ENCODE measurements at places on chromosomes 11 and 22.

GRCh38 chr11:78031629-78032028 is 8.6 kb upstream of the KCTD14 start:
- no peak for DNase-seq

GRCh38 chr11:73186886-73187285 is 31.2 kb upstream of the P2RY2 start:
- no peak for DNase-seq

DNA sequence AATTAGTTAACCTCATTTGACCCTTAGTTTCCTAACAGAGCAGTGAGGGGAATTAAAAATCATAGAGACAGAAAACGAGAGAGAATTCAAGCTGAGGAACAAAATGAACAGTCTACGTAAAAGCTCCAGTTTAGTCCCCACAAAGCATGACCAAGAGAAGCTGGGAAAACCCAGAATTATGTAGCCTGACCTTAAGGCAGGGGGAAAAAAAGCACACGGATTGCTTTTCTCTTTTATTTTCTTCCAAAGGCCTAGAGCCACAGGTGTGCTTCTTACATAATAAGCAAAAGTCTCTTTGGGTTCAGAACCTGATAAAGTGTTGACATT is 514 bp upstream of the AMBRA1 start:
- no peak for DNase-seq

- no peak for DNase-seq
Measured at GRCh38 chr11:8584082-8584481, 9.9 kb downstream of the STK33 start.

- no peak for DNase-seq
Measured at GRCh38 chr11:93340223-93340622, 9.7 kb downstream of the DEUP1 start.

GRCh38 chr11:112418438-112418837 is 157.8 kb upstream of the PLET1 start:
- DNase-seq = no peak

DNA sequence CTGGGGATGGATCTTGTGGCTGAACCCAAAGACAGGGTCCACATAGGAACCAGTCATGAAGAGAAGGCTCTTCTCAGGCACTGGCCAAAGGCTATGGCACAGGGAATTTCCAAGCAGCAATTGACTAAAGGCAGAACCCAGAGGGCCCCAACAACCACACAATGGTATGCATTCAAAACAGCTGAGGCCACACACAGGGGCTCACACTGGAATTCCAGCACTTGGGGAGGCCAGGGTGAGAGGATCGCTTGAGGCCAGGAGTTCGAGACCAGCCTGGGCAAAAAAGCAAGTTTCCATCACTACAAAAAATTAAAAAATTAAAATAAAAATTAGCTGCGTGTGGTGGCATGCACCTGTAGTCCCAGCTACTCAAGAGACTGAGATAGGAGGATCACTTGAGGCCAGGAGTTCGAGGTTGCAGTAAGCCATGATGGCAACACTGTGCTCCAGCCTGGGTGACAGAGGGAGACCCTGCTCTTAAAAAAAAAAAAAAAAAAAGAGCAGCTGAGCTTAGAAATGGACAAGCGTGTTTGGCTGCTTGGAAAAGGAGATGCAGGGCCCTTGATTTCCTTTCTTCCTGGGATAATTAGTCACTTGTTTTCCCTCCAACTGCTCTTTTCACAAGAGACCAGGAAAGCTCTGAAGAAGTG is 44.6 kb downstream of the MYH9 start:
- no peak for DNase-seq

DNA sequence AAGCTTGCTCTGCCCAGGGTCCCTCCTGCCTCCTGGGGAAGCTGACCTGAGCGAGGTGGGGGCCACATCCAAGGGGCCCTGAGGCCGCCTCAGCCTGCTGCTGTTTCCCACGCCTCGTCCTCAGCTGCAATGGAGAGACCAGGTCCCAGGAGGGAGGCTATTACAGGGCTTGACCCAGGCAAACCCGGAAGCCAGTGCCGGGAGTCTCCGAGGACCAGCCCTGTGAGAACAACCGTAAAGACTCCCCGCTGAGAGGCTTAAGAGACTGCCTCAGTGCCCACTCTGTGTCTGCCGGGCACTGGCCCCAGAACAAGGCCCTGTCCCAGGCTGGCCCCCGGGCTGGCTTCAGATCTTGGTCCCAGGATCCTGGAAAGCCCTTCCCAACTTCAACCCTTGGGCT is 124.3 kb upstream of the FGF3 start:
- peak; percentile 62 for DNase-seq

- DNase-seq = no peak
Measured at GRCh38 chr11:79054636-79055035, 386.2 kb downstream of the TENM4 start.

DNA sequence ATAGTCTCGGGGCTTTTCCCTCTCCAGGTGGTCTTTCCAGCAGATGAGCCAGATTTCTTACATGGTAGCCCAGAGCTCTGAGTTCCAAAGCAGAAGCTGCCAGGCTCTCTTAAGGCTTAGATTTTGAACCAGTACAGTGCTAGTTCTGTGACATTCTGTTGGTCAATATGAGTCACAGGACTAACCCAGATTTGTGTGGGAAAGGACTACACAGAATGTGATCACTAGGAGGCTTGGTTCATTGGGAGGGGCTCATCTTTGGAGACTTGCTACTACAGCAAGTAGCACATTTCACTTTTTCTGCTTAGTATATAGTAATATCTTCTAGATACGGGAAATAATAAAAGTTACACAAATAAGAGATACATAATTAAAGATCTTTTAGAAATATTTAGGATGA is 24.1 kb downstream of the RNF214 start:
- DNase-seq = no peak

GRCh38 chr22:39270792-39271191 is 26.0 kb upstream of the PDGFB start:
- no peak for DNase-seq

- no peak for DNase-seq
Measured at GRCh38 chr22:34608540-34609115, 457.3 kb upstream of the ISX start.

- DNase-seq = no peak
Measured at GRCh38 chr22:46175631-46176030, 25.3 kb downstream of the PPARA start.

DNA sequence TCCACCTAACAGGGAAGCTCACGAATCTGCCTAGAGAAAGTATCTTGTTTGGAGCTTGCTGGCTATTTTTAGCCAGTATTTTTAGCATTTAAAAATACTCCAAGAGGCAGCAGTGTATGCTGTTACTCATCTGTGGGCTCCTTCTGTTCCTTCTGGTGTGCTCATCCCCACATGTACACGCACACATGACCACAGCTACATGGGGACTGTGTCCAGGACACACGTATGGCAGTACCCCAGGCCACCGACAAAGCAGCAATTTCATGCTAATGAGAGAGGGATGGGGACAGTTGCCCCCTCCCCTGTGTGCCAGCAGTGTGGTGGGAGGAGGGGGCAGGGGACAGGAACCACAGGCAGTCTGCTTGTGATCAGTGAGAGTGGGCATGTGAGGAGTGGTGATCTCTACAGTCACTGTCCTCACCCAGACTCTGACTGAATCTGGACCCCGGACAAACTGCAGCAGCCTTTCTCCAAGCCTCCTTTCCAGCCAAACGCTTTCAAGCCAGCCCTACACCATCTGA is 16.4 kb downstream of the USP2 start:
- DNase-seq = no peak

DNA sequence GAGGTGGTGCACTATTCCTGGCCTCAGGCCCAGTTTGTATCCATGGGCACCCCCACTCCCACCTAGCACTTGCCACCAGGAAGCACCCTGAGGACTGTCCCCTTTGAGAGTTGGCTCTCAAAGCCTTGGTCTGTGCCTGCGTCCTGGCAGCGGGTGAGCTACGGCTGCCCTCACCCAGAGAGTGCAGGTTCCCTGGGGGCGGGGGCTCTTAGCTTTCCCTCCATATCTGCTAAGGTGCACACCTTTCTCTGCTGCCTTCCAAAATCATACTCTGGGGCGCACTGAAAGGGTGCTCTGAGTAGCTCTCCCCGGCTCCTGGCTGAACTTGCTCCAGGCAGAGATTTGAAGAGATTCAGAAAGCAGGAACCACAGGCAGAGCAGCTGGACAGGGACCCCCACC is 7.1 kb downstream of the KCNQ1 start:
- DNase-seq = no peak

- no peak for DNase-seq
Measured at GRCh38 chr11:88188932-88189253, 13.7 kb upstream of the RAB38 start.

- no peak for DNase-seq
Measured at GRCh38 chr22:49925525-49926128, 7.2 kb downstream of the CRELD2 start.

- DNase-seq = no peak
Measured at GRCh38 chr22:29211066-29211465, 5.4 kb downstream of the EMID1 start.

DNA sequence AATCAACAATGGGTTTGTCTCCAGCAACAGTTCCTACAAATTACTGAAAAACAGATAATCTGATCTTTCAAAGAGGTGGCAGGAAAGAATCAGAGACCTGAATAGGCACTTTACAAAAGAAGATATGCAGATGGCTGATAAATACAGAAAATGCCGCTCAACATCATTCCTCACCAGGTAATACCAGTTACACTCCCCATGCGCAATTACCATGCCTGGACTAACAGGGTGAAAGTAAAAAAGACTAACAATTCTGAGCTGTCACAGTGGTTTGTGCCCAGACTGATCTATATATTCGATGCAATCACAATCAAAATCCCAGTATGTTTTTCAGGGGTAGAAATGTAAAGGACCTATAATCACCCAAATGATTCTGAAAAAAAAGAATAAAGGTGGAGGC is 10.0 kb downstream of the SNX32 start:
- DNase-seq = no peak

DNA sequence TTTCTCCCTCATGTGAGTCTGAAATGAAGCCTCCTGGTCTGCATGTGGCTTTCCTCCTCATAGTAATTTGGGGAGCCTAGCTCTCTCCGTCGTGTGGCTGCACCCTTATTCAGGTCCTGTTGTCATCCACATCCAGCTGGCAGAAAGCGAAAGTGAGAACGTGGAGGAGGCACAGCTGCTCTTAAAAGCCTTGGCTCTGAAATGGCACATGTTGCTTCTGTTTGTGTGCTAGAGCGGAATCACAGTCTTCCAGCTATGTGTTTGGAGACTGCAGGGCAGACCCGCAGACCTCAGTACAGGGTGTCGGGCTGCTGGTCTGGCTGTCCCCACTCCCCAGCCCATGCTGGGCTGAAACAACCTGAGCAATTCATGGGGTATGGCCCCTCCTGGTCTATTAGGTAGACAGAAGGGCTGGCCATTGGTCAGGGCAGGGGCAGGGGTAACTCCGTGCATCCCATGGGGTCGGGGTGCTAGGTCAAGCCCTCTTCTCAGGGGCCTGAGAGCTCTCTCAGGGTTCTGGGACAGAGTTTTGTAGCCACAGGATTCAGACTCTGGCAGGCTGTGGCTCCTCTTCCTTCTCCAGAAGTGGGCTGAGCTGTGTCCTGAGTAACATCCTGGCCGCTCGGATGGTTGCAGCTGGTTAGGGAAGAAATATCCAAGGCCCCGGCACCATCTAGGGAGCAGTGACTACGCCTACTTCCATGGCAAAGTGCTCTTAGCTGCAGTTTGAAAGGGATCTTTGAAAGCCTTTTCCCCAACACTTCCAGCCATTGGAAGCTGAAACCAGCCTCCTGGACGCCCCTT is 50.6 kb downstream of the C11orf96 start:
- peak; percentile 60 for DNase-seq

GRCh38 chr11:59761993-59762392 is 6.8 kb downstream of the STX3 start:
- DNase-seq = peak; percentile 35

All from left ventricle myocardium superior (tissue), 1 donor.